ENCODE measurements at places on chromosomes 3 and 15.

GRCh38 chr3:36397841-36398240 is 17.5 kb downstream of the STAC start:
- no peak for DNase-seq

DNA sequence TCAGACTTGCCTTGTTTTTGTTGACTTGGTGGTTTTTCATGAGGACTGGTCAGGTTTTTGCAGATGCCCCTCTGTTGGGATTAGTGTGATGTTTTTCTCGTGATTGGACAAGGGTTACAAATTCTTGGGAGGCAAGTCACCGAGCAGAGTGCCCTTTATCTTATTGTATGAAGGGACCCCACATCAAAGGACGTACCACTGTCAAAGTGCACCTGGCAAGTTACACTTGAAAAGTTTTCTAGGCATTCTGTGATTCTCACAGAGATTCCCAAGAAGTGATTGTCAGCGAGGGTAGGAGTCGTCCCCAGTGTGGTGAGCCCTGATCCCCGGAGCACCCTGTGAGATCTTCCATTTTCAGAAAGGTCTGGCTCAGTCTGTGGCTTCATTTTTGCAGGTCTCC is 110.1 kb downstream of the POLR2M start:
- no peak for DNase-seq

DNA sequence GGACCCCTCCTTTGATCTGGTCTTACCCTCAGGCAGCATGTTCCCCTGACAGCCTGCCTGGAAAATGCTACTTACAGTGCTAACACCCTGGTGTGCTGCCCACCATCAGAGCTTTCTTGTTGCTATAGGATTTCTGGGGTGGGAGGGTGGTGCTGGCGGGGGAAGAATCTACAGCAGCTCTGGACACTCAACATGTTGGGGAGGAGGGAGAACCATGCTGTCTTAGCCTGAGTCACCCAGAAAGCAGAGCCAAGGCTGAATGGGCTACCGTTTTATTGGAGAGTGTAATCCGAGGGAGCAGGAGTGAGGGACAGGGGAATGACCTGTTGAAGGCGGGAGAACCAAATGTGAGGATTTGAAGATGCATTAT is 45.6 kb downstream of the MFSD1 start:
- no peak for DNase-seq

- DNase-seq = no peak
These were observed 58.9 kb upstream of the MUC13 start for GRCh38 chr3:124993466-124993865.

DNA sequence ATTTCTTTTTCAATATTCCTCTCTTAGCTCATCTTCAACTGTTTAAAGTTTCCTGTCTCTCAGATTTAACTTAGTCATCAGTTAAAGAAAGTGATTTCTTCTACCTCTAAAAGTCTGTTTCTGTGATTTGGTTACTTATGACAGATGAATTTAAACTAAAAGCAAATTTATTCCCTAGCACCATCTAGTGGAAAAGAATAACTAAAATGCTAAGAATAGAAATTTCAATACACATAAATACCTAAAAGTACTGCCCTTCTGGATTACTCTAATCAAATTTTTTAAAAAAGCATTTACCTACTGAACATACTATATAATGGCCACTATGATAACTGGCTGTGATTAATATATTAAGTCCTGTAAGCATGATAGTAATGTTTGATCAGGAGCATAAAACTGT is 14.0 kb upstream of the ZCWPW2 start:
- no peak for DNase-seq

GRCh38 chr3:179666030-179666429 is 13.2 kb downstream of the USP13 start:
- DNase-seq = no peak

- no peak for DNase-seq
These were observed 64.3 kb downstream of the FNDC3B start for GRCh38 chr3:172103724-172104123.

GRCh38 chr3:61789861-61790260 is 228.5 kb downstream of the PTPRG start:
- DNase-seq = no peak

DNA sequence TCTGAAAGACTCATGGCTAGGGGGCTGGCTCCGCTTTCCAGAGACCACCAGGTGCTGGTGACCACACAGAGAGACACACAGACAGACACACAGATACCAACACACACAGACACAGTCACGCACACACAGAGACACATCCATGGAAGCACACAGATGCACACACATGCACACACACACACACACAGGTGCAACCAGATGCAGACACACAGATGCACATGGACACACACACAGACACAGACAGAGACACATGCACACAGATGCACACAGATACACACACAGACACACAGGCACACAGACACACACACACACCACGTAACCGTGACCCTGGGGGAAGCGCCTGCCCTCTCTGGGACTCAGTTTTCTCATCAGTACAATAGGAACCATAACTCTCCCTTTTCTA is 132.2 kb downstream of the WNT7A start:
- DNase-seq = no peak

- DNase-seq = no peak
These were observed 86.6 kb downstream of the MSL2 start for GRCh38 chr3:136109499-136109898.

- DNase-seq = no peak
These were observed 31.4 kb upstream of the FAN1 start for GRCh38 chr15:30872341-30872748.

DNA sequence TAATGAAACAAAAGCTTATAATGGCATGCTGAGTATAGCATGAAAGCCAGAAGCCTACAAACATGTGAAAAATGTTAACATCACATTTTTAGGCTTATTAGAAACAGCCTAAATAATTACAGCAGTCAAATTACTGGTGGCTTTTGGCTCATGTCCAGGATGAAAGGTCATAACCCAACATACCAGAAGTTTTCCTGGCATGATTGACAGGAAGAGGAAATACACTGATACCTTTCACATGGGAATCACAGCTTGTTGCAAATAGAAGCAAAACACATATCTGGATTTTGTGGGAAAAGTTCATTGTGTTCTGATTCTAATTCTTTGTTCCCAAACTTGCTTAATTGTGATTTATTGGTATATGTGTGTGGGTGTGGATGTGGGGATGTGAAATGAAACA is 393.5 kb upstream of the ARRDC4 start:
- DNase-seq = no peak

DNA sequence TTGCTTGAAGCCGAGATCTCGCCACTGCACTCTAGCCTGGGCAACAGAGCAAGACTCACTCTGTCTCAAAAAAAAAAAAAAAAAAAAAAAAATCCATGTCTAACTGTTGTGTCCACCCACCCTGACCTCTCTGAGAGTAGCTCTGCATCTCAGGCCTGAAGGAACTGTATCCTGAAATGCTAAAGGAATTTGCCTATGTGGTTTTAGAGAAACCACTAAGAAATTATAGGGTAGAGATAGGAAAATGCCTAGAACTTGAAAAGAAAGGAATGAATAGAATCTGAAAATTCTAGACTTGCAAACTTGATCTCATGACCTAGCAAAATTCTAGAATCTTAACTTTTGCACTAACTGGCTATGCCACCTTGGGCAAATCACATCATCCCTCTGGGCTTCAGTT is 217.5 kb upstream of the ROPN1 start:
- no peak for DNase-seq

GRCh38 chr3:172692751-172693338 is 18.0 kb downstream of the NCEH1 start:
- no peak for DNase-seq

DNA sequence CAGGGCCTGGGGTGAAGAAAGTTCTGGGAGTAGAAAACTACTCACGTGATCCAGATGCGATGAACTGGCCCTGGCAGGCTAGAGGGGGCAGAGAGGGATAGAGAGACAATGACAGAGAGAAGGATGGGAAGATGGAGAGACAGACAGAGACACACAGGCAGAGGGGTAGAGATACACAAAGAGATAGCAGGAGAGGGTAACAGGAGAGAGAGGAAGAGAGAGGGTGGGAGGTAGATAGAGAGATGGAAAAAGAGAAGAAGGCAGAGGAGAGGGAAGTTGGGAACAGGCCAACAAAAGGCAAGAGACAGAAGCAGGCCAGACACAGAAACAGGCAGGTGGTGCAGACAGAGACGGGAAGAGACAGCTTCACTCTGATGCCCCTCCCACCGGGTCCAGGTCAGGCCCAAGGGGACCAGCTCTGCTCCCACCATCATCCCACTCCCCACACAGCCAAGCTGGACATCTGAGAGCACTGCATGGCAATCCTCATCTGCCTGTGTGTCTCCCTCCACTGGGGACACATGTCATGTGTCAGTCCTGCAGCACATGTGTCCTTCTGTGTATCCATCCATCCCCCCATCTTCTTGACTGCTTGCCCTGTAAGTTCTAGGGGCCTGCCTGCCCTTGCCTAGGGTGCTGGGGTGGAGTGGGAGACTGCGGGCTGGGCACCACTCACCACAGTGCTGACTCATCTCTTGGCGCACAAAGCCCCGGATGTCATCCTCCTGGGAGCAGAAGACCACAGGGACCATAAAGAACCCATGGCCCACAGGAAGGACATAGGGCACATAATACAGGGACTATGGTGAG is 2.2 kb upstream of the UCN2 start:
- peak; percentile 53 for DNase-seq
